ENCODE measurements at places on chromosomes 4 and X.

GRCh38 chr4:88737307-88737941 is 39.8 kb upstream of the NAP1L5 start:
- no peak for DNase-seq

- no peak for DNase-seq
These were observed 271.7 kb downstream of the DCTD start for GRCh38 chr4:182645511-182645910.

- no peak for DNase-seq
These were observed 88.2 kb upstream of the TECRL start for GRCh38 chr4:64497491-64497890.

DNA sequence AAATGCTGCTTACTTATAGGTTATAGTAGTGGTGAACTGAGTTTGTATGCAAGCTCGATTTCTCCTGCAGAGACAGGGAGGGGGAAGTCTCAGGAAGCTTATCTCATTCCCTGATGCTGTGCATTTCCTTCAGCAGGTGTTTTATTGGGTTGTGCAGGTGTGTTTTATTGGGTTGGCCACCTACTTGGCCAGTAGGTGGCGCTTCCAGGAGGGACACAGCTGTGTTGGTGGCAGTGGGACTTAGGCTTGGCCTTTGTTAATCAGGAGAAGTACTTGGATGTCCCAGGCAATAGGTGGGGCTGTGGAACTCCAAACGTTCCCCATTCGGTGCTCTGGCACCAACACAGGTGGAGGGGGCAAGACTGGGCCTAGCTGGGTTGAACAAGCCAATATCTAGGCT is 196.0 kb upstream of the DCAF8L1 start:
- DNase-seq: no peak

GRCh38 chr4:156538651-156539257 is 432.8 kb downstream of the PDGFC start:
- DNase-seq: no peak

- no peak for DNase-seq
These were observed 102.6 kb upstream of the PDE5A start for GRCh38 chr4:119731146-119731742.

GRCh38 chrX:153776120-153776599 is 4.7 kb upstream of the SRPK3 start:
- no peak for DNase-seq

Measured in GM04503 (cell line).